Fibroblast of skin of right biceps (primary cell): ENCODE measurements at places on chromosomes 6 and 20.

GRCh38 chr6:49966334-49966733, 2.4 kb upstream of the DEFB114 start:
- DNase-seq = no peak

GRCh38 chr6:136887953-136888352, 34.1 kb upstream of the SLC35D3 start:
- DNase-seq = no peak

- DNase-seq = peak; percentile 91
Measured at GRCh38 chr6:43170417-43170930, 595 bp upstream of the SRF start.

- DNase-seq = no peak
Measured at GRCh38 chr6:24052590-24052961, 73.4 kb upstream of the NRSN1 start.

DNA sequence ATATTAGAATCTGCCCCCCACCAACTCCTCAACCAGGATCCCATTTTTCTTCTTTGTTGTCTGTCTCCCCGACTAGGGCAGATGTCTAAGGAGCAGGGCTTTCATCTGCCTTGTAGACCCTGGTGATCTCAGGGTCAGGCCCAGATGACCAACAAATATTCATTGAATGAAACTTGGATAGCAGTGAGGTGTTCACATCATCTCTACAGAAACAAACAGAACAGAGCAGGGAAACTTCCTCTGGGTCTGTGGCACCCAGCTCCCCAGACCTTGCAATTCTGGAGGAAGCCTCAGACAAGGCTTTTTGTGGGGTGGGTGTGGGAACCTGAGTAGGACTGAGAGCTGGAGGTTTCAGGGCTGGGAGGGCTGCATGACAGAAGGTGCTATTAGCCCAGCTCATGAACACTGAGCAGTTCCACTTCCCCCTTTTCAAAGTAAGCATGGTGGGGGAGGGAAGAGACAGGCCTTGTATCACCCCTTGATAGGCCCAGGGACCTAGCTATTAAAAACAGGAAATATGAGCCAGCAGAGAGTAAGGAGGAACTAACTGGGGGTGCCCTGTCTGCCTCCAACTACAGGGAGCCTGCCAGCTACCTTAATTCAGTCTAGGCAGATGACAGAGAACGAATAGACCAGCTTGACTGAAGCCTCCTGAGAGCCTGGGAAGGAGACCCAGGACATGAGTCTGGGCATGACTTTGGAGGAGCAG, 37.3 kb upstream of the TOP1 start:
- peak; percentile 25 for DNase-seq

GRCh38 chr20:21141825-21142224, 15.9 kb downstream of the KIZ start:
- no peak for DNase-seq

GRCh38 chr6:170090561-170090960, 200.3 kb downstream of the DLL1 start:
- no peak for DNase-seq

GRCh38 chr6:144660561-144661115, 375.5 kb downstream of the UTRN start:
- no peak for DNase-seq

- peak; percentile 91 for DNase-seq
Measured at GRCh38 chr6:84411060-84411629, 183.7 kb upstream of the CEP162 start.
